NCI-H1436 (cell line): ENCODE measurements at places on chromosomes 1 and 21.

DNA sequence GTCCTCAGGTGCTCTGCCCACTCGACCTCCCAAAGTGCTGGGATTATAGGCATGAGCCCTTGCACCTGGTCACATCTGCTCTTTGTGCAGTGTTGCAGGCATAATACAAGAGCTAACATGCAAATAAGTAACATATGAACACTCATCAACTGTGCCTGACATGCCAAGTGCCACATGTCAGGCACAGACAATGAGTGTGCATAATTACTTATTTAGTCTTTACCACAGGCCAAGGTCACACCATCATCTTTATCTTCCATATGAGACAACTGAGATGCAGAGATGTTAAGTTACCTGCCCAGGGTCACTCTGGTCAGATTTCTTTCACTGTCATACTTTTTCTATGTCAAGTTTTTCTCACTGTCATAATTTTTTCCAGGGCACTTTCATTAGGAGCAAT is 126.1 kb downstream of the PPIAL4G start:
- no peak for DNase-seq

- DNase-seq = no peak
Measured at GRCh38 chr1:27000817-27001460, 7.4 kb downstream of the TRNP1 start.

GRCh38 chr1:28144203-28145135 is 32.0 kb downstream of the PTAFR start:
- DNase-seq = no peak

DNA sequence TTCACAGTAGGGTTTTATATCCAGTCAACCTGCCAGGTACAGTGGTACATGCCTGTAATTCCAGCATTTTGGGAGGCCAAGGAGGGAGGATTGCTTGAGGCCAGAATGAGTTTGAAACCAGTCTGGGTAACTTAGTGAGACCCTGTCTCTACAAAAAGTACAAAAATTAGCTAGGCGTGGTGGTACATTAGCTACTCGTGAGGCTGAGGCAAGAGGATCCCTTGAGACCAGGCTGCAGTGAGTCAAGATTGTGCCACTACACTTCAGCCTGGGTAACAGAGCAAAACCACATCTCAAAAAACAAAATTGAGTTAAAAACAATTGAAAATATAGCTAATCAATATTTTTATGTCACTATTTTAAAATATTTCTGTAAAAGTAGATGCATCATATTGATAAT is 33.2 kb downstream of the DDI2 start:
- DNase-seq = no peak

- DNase-seq = no peak
Measured at GRCh38 chr1:151978922-151979321, 14.7 kb downstream of the S100A10 start.
